ENCODE measurements at places on chromosomes 12 and 14.

DNA sequence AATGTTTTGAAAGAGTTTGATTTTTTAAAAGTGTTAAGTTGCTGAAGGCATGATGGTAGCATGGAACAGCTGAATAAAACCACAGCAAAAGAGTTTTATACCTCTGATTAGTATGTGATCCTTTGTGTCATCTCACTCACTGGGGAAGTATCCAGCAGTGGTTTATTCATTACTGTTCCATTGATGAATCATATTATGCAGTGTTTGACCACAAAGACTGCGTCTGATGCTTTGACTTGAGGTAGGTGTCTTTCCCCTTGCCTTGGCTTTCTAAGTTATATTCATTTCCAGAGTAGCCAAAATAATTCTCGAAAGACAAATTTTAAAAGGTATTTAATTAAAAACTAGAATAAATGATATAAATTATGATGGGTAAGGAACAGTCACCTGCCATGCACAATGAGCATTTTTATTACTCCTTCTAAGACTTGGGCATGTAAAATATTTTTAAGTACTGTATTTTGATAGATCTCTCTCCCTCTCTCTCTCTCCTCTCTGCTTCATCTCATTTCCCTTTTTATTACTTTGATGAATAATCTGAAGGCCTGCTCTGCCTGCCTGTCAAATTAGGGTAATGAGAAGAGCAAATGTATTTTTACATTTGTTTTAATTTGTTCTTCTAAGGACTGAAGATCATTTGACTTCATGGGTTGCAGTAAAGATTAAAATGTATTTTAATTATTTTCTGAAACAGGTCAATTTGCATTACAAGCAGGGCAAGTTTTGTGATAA is 164.9 kb downstream of the NAV3 start:
- H3K4me3 ChIP-seq = no peak overlapping the region
- no peaks in the 10 kb centered on the region for H3K27me3 ChIP-seq
- no peak overlapping the region for H3K27ac ChIP-seq
- H3K4me1 ChIP-seq = no peaks in the 10 kb centered on the region

DNA sequence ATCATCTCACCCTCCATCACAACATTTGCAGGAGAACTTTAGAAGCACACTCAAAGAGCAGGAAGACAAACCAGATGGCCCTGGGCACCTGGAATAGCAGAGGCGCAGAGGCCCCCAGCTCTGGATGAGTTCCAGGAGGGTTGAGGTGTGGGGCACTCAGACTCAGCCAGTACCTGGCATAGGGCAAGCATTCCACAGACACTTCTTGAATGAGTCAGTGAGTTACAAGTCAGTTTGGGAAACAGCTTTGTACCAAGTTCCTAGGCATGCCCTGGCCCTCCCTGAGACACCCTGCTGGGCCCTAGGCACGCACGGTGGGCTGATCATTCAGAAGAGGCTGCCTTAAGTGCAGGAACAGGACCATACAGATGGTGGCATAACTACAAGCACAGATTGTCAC is 54.3 kb downstream of the MAP3K9 start:
- peaks cover 1% of the 10 kb centered on the region for H3K4me1 ChIP-seq
- peaks cover 4% of the 10 kb centered on the region for H3K36me3 ChIP-seq
- no peak for DNase-seq
- H3K4me3 ChIP-seq = no peak overlapping the region
- H3K27ac ChIP-seq = no peak overlapping the region
- no peaks in the 10 kb centered on the region for H3K27me3 ChIP-seq

- no peaks in the 10 kb centered on the region for H3K36me3 ChIP-seq
- DNase-seq = no peak
- no peak overlapping the region for H3K27ac ChIP-seq
- peaks cover 3% of the 10 kb centered on the region for H3K4me1 ChIP-seq
- peaks cover 3% of the 10 kb centered on the region for H3K27me3 ChIP-seq
- H3K4me3 ChIP-seq = no peak overlapping the region
These were observed 249.3 kb upstream of the KRR1 start for GRCh38 chr12:75760573-75761294.

- peaks cover 3% of the 10 kb centered on the region for H3K27me3 ChIP-seq
- no peaks in the 10 kb centered on the region for H3K4me1 ChIP-seq
- no peak overlapping the region for H3K4me3 ChIP-seq
- H3K36me3 ChIP-seq = no peaks in the 10 kb centered on the region
These were observed 10.1 kb upstream of the PPM1A start for GRCh38 chr14:60238955-60239354.
